Activated CD4-positive, CD25-positive, alpha-beta regulatory T cell treated with anti-CD3 and anti-CD28 coated beads, Interleukin-2, amount 50 U/mL, for 72 hours (primary cell): ENCODE measurements at places on chromosomes 4 and X.
A peak's percentile ranks its signal among the peaks of the same experiment; 100 is the strongest.

- no peak for DNase-seq
These were observed 17.0 kb downstream of the XIAP start for GRCh38 chrX:123876844-123877243.

GRCh38 chrX:129875669-129876068 lies 30.3 kb upstream of the UTP14A start:
- no peak for DNase-seq

DNA sequence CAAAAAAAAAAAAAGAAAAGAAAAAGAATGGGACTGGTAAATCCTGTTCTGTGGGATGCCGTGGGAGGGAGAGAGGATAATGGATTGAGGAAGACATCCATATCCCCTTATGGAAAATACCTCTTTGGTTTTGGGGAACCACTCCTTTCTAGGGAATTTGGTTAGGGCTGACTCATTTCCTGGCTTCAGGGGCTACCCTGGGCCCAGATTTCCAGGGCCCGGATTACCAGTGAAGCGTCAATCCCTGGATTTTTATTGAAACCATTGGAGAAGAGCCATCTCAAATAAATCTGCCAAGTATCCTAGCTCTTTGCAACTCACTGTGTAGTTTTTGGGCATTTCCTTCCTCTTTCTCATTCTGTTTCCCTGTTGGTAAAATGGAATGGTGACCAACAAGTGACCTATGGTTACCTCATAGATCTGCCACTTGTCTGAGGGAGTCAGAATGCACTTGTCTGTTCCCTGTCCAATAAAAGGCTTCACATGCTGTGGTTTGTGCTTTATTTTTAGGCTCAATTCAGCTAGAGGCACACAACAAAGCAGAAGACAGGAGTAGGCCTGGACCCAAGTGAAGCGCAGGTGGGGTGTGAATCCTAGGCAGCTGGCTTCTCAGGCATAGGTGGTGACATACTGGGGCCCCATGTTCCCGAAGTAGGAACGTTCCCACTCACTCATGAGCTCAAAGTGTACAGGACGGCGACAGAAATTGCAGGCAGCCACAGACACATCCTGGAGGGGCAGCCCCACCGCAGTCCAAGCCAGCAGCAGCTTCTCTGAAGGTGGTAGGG lies 8.6 kb downstream of the APEX2 start:
- DNase-seq, result no peak

GRCh38 chr4:25343671-25344070 lies 31.1 kb downstream of the ZCCHC4 start:
- DNase-seq, result no peak

DNA sequence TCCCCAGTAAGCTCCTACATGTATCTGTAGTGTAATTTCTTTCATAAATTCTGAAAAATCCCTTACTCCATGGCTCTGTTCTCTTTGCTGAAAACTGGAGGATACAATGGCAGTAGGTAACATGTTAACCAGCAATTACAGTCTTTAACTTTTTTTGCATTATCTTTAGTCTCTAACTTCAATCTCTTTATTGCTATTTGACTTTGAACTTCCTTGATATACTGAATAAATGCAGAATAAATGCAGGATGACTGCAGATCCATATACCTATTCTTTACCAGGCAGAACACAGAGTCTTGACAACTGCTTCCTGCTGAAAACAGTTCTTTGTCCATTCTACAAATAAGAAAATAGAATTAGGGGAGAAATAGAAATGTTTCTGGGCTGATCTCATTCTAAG lies 101.3 kb downstream of the SLC7A11 start:
- DNase-seq, result no peak

DNA sequence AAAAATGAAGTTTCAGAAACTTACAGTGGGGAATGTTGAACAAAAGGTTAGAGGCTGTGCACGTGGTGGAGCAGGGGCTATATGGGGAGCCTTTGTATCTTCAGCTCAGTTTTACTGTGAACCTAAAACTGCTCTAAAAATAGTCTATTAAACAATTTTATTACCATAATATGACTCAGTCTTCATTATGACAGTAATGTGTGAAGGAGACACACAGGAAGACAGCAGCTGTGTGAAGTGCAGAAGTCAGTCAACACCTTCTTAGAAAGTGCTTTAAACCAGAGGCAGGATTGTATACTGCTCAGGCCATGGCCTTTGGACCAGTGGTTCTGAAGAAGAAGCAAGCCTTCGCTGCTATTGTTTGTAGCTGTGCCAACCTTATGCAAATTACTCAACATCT lies 89.7 kb downstream of the ARHGAP10 start:
- no peak for DNase-seq

GRCh38 chr4:164937576-164938270 lies 39.7 kb downstream of the TRIM61 start:
- DNase-seq, result no peak

- no peak for DNase-seq
These were observed 3.2 kb downstream of the SPON2 start for GRCh38 chr4:1169171-1169671.

DNA sequence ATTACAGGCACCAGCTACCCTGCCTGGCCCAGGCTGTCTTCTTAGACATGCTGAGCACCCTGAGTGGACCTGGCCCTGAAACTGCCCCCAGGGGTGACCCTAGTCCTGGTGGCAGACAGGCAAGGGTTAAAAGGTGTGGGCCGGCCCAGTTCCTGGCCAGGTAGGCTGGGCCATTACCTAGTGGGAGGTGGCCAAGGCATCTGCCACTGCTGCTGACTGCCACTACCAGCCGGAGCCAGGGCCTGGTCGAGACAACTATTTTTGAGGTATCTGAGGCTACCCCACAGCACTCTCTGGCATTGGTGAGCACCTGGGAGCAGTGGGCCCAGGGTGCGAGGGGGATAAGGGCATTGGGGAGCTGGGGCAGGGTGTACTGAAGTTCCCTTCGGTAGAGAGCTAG lies at the start of gene CCDC120:
TSS of gene CCDC120 (plus strand) at position 206 of the 400 bp plus-strand sequence. CDS start 3,043 bp downstream, outside the sequence.
- DNase-seq, result no peak

- no peak for DNase-seq
These were observed 1112.5 kb downstream of the TECRL start for GRCh38 chr4:63296773-63297172.

DNA sequence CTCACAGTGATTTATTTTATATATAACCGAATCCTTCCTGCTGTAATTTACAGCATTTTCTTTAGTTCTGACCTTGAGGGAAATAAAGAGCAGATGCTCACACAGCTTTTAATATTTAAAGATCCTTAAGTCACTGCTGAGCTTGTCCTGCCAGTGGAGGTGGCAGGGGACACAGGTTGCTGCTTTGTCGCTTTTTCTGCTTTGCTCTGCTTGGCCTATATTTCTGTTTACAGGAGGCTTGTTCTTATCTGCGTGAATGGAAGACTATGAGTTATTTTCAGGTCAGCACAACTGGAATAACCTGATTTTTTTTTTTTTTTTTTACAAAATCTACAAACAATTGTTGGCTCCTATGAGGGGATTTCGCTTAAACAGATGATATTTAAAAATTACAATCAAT lies 2.3 kb downstream of the TXK start:
- no peak for DNase-seq

- DNase-seq, result no peak
These were observed 72.3 kb upstream of the GRID2 start for GRCh38 chr4:92231511-92231910.

- DNase-seq, result no peak
These were observed 254.9 kb upstream of the GATB start for GRCh38 chr4:152015597-152016302.

DNA sequence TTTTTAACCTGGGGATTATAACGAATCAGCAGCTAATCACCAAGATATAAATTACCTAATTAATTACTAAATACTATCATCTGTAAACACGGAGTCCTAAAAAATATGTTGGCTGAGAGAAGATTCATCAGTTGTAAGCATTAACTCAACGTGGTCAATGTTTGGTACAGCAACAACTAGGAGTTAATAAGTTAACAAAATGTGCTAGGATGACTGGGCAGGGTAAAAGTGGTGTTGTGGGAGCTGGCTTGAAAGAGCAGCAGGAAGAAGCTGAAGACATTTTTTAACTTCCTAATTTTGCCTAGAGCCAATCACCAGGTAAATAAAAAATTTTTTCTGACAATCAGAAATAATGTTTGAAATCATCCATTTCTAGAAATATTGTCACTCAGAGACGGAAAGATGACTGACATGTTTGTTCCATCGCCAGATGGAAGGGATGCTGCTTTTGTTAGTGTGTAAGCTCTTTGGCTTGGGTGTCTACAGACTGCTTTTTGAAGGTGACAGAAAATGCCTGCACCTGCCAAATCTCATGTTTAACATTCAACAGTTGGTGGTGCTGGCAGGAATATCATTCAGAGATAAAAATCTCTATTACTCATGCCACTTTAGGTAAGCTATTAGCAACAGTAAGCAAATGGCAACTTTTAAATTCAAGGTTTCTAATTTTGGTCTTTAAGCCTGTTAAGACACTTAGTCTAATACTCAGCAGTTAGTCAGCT lies 1126.9 kb downstream of the STPG2 start:
- no peak for DNase-seq

DNA sequence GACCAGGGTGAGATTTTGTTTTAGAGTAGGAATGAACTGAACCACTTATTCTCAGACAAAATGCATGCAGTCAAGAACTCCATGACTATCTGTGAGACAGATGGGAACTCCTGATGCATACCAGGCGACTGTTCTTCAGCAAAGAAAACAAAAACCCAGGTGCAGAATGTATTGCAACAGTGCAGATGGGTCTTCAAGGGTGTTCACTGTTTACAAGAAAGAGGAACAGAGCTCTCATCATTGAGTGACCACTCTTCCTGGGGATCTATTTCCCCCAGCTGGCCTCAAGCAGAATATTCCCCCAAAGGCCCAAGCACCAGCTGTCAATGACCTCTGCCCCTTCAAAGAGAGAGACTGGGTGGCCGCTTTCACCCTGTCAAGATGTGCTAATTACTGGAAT lies 39.7 kb upstream of the BMP3 start:
- no peak for DNase-seq

DNA sequence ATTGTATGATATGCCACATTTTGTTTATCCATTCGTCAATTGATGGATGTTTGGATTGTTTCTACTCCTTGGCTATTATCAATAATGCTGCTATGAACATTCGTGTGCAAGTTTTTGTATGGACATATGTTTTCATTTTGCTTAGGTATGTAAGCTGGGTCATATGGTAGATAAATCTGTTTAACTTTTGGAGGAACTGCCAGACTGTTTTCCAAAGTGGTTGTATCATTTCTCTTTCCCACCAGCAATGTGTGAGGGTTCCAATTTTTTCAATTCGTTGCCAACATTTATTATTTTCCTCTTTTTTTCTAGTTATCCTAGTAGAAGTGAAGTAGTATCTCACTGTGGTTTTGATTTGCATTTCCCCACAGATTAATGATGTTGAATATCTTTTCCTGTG lies 71.8 kb downstream of the DIAPH2 start:
- no peak for DNase-seq

- no peak for DNase-seq
These were observed 15.3 kb upstream of the UBA1 start for GRCh38 chrX:47178337-47178736.

- DNase-seq, result no peak
These were observed 292.7 kb downstream of the SPOCK3 start for GRCh38 chr4:166941629-166942028.

DNA sequence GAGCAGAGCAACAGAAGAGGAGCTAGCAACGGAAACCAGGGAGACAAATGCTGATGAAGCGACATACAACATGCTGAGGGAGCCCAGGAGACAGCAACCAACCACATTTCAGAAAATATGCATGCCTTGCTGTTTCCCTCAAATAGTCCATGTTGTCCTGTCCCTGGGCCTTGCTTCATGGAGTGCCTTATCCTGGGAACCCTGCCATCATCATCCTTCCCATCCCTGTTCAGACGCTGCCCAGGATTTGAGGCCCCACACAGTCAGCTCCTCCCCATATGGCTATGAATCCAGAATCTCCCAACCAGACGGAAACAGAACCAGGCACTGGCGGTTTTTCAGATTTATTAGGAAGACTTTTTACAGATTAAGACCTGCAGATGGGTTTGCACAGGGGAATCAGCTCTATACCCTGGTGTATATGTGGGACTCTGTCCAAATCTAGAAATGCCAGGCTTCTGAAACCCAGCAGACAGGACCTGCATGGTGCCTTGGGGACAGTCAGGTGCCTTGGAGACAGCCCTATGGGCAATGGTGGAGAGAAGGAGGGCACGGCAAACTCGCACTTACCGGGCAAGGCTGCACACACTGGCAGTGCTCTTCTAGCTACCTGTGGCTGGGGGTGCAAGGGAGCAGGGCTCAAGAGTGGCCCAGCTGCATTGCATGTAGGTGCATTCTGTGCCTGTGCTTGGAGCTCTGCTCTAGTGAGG lies 199.7 kb upstream of the MAMLD1 start:
- no peak for DNase-seq

DNA sequence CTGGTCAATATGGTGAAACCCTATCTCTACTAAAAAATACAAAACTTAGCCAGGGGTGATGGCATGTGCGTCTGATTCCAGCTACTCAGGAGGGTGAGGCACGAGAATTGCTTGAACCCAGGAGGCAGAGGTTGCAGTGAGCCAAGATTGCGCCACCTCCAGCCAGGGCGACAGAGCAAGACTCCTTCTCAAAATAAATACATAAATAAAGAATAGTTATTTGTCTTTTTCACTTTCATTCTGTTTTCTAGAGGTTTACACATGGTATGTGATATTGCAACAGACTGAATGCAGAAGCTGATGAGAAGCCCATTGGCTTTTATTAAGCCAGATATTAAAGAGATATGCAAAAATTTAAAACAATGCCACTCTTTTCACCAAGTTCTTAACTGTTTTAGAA lies 8.2 kb downstream of the KLHL15 start:
- no peak for DNase-seq

GRCh38 chr4:40196724-40197281 lies at the start of gene RHOH:
Gene RHOH, plus strand, starts transcription at chr4:40197031. Its CDS starts 46,356 bp downstream, at chr4:40243387.
- peak; percentile 55 for DNase-seq

GRCh38 chr4:178280362-178280761 lies 838.1 kb upstream of the AGA start:
- no peak for DNase-seq
